Stimulated activated CD8-positive, alpha-beta memory T cell treated with anti-CD3 and anti-CD28 coated beads, Interleukin-7, amount 100 ng/mL, for 1 hour (primary cell): ENCODE measurements at places on chromosomes 4 and X.

DNA sequence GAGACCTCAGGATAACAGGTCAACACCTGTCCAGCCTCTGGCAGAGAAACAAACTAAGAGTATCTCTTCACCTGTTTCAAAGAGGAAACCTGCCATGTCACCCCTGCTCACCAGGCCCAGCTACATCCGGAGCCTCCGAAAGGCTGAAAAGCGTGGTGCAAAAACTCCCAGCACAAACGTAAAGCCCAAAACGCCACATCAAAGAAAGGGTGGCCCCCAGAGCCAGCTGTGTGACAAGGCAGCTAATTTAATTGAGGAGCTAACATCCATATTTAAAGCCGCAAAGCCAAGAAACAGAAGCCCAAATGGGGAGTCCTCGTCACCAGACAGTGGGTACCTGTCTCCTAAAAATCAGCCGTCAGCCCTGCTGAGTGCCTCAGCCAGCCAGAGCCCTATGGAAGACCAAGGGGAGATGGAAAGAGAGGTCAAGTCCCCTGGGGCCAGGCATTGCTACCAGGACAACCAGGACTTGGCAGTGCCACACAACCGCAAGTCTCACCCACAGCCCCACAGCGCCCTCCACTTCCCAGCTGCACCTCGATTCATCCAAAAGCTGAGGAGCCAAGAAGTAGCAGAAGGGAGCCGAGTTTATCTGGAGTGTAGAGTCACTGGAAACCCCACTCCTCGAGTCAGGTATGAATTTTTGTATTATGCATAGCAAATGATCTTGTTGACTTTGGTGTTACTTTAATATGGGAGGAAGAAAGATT lies 15.1 kb downstream of the PALLD start:
- peak; percentile 9 for DNase-seq

DNA sequence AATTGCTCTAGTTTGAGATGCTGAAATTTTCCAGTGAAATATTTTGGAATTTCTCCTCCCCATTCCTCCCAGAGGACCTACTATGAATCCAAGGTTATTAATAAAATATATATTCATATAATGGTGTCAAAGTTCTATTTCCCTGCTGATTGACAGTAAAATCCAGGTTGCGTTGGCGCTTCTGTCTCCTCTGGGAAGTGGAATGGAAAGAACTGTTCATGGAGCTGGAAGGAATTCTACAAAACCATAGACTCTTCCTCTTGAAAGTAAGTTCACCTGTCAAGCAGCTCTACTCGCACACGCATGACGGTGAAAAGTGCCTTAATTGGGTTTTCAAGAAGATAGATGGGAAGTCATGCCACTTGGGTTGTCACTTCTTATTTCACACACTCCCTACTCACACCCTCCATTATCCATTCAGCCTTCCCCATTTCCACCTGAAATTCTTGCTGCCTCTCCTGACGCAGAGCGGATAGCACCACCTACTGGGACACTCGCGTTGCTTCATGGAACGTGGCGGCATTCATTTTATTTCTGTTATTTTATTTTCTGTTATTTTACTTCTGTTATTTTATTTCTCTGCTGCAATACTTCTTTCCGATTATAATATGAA lies 351.6 kb downstream of the NLGN4X start:
- no peak for DNase-seq

GRCh38 chr4:128228845-128229795 lies 58.5 kb downstream of the PGRMC2 start:
- no peak for DNase-seq

DNA sequence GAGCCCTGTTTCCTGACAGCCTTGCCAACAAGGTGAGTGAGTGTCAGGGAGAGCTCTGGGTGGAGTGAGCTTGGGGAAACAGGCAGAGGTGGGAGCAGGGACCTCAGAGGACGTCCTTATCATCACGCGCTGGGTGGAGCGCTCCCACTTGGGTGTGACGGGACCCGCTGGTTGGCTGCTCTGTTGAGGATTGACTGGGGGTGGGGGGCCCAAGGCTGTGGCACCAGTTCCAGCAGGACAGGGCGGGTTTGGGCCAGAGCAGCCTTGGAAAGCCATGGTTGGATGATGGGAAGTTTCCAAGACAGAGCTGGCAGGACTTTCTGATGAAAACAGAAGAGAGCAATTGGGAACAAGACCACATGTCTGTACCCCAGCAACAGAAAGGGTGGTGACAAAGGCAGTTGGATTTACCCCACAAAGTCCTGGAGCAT lies 3.0 kb upstream of the PCGF3 start:
- DNase-seq, result no peak

DNA sequence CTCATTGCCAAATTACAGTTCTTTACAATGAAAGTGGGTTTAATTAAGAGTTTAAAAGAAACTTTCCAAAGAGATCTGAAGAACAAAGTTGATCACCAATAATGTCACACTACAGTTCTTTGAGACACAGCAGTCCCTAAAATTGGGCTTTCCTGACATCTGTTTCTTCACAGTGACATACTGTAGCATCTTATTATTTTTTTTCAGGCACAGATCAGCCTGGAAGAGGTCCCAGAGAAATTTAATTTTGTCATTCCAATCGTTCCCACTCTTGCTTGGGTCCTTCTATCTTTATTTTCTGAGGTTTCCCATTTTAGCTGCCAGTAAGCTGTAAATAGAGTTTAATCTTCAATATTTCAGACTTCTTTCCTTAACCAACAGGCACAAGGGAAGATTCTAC lies 143.1 kb upstream of the FRMPD4 start:
- DNase-seq, result no peak

DNA sequence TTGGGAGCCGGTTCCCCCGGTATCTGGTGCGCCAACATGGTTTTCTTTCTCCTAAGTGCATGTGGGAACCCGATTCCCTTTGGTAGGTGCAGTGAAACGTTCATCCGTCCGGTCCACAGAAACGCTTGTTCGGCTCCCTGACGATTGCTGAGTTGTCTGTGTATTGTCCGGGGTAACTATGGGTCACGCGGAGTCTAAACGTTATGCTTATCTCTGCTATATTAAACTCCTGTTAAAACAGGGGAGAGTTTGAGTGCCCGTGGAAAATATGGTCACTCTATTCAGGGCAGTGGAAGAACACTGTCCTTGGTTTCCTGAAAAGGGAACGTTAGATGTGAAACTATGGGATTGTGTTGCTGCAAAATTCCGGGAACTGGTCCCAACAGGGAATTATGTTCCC lies 32.4 kb upstream of the MGST2 start:
- DNase-seq, result no peak

- DNase-seq, result no peak
These were observed 507.9 kb downstream of the SMARCA1 start for GRCh38 chrX:129015381-129015780.

DNA sequence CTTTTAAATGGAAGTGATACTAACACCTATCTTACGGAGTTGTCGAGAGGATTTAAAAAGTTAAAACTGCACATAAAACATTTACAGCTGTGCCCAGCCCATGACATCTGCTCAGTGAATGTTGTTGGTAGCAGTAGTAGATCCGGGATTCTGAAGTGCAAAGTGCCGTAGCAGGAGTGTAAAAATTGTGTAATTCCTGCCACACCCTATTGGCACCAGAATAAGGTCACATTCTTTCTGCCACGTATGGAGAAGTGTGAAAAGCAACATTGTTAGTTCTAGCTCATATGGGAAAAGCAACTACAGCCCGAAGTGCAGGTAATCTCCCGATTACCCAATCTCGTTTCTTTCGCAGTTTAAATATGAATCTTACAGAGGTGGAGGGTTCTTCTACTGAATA lies 31.2 kb downstream of the PRIMPOL start:
- no peak for DNase-seq

DNA sequence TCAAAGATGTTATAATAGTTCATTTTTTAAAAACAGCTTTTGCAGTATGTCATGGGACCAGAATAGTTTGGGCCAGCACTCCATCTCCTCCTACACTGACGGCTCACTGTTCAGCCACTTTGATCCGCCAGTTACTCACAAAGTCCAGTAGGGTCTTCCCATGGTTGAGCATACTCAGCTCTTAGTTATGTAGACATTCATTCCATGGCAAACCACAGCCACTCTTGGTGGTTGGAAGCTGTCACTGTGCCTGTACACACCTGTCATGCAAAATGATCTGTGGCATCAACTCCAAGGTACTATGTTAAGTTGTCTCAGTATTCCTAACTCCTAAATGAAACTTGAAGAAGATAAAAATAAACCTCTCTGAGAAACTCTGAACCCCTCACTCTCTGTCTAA lies 127.2 kb downstream of the NR3C2 start:
- no peak for DNase-seq

DNA sequence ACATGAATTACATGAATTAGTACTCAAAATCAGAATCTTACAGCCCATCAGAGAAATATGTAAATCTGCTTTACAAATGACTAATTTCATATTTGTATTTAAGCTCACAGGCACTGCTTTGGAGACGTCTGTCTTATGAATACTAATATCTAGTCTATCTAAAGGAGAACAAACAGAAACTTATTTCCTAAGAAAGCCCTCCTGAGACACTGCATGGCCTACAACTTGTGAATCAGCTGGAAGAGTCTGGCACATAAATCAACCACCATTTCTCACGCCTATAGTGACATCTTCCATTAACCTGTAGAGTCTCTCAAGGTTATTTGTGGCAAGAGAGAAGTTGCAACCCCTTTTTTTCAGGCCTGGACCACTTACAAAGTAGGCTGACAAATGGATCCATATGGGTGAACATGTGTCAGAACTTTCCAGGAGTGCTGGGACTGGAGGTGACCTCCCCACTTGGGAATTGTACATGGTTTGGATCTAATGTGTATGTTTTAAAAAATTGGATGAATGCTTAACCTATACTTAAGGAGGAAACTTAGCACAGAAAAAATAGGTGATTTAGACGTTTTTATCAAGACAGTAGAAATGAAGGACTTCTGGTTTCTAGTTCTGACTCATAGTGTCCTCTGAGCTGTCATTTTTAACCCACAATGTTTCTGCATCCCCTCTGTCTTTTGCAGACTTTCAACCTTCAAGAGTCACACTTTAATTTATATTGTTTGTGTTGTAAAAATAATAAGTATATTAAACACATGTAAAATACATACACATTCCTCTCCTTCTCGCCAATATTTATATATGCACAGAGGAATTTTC lies 83.2 kb upstream of the ARHGAP24 start:
- no peak for DNase-seq

DNA sequence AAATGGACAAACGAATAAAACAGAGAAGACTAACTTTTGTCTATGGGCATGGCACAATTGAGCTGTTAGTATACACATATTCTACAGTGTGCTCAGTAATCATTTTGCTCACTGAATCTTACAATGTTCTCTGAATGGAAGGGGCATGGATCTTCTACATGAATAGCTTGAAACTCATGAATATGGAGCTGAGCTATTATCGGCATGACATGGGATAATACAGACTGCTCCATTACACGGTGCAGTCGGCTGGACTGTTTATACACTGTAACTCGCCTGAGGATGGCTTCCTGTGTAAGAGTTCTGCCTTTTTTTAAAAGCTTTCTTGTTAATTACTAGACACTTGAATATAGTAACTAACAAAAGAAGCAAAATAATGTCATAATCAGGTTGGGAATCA lies 368.5 kb upstream of the MAD2L1 start:
- no peak for DNase-seq

DNA sequence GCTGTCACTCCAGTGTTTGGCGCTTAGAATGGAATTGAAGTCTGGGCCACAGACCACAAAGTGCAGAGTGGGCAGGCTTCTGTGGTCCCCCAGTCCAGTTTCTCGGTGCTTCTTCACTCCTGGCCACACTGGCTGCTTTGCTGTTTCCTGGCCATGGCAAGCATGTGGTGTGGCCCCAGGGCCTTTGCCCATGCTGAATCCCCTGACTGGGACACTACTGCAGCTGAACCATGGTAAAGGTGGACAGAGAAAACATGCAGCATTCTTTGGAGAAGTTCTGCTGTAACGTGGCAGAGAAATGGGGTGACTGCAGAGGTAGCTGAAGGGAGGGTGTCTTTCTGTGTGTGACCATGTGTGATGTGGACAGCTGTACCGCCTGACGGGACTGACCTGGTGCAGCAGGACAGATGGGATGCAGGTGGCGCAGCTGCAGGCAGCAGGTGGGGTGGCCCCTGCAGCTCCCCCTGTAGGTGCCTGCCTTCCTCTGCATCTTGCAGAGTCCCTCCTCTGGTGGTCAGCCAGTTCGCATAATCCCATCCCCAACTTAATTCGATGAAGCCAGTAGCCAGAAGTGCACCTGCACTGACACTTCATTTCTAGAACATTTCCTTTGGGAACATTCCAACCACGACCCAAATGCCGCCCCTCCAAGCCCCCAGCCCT lies 13.2 kb upstream of the S100P start:
- no peak for DNase-seq

- no peak for DNase-seq
These were observed 121.8 kb upstream of the AP1S2 start for GRCh38 chrX:15976396-15976795.

DNA sequence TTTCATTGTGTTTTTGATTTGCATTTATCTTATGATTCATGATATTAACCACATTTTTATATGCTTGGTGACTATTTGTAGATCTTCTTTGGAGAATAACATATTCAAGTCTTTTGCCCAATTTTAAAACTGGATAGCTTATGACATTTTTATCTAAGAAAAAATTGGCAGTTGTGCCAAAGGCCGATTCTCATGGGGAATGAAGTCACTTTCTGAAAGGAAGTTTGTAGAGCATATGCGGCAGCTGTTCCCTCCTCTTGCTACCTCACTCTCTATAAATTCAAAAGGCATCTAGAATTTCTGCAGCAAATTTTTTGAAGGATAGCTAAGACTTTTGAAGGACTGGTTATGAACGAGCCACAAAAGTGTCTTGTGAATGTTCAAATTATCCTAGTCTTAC lies 2353.5 kb downstream of the ARAP2 start:
- DNase-seq, result no peak

DNA sequence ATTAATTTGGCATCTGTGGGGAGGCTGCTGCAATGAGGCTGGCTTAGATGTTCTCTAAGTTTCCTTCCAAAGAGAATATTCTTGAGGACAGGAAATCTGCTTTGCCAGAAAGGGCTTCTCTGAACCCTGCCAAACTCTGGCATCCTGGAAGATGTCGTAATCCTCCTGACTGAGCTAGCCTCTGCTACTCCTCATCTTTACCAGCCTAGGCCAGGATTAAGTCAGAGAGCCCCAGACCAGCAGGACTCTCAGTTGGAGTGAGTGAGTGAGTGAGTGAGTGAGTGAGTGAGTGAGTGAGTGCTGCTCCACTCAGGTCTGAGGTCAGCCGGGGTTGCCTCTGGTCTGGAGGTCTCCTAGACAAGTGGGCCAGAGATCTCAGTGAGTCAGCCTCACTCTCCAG lies 104.9 kb upstream of the SOD3 start:
- DNase-seq, result no peak

GRCh38 chr4:136900696-136901095 lies 631.6 kb downstream of the PCDH18 start:
- DNase-seq, result no peak

DNA sequence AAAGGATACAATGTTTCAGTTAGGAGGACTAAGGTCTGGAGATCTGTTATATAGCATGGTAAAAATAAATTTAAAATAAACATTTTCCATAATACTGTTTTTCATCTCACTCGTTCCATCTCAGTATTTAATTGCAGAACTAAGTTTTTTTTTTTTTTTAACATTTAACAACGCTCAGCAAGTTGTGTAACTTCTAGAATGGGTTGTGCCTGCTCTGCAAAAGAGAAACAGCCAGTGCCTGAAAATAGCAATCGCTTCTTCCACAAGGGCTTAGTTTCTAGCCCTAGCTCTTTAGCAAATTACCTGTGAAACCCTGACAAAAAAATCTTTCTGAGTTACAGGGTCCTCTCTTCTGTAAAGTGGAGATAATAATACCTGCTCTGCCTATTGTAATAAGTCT lies 41.9 kb downstream of the CNGA1 start:
- no peak for DNase-seq

- peak; percentile 1 for DNase-seq
These were observed 85.5 kb upstream of the TET2 start for GRCh38 chr4:105061136-105061696.
